T47D (cell line): ENCODE measurements at places on chromosomes 1 and 21.

DNA sequence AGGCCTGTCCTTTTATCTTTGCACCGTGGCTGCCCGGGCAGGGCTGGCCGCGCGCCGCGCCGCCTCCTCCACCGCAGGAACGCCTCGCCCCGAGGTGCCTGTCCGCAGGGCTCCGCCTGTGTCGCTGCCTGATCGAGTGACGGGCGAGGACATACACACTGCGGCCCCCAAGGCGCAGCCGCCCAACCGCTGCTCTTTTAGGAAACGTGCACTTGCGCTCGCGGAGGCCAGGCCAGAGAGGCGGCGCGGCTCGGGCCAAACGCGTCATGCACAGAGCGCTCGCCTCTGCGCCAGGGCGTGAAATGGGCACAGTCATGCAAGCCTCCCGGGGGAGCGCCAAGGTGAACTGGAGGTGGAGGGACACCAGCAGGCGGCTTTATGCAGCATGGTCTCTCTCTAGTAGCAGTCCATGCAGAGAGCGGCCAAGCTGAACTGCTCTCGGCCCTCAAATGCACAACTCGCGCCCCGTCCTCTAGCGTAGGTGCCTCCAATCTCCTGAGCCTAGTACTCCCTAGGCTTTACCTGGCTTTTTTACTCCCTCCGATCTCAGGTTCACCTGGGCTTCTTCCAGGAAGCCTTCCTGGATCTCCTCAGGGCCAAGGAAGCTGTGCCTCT is 12.9 kb downstream of the TRABD2B start:
- DNase-seq, result no peak

GRCh38 chr21:42426876-42427480 is 23.3 kb downstream of the UBASH3A start:
- DNase-seq, result no peak

GRCh38 chr1:178649582-178650350 is 75.3 kb upstream of the RALGPS2 start:
- no peak for DNase-seq

GRCh38 chr21:46058431-46059145 is 39.3 kb upstream of the COL6A2 start:
- DNase-seq, result no peak

DNA sequence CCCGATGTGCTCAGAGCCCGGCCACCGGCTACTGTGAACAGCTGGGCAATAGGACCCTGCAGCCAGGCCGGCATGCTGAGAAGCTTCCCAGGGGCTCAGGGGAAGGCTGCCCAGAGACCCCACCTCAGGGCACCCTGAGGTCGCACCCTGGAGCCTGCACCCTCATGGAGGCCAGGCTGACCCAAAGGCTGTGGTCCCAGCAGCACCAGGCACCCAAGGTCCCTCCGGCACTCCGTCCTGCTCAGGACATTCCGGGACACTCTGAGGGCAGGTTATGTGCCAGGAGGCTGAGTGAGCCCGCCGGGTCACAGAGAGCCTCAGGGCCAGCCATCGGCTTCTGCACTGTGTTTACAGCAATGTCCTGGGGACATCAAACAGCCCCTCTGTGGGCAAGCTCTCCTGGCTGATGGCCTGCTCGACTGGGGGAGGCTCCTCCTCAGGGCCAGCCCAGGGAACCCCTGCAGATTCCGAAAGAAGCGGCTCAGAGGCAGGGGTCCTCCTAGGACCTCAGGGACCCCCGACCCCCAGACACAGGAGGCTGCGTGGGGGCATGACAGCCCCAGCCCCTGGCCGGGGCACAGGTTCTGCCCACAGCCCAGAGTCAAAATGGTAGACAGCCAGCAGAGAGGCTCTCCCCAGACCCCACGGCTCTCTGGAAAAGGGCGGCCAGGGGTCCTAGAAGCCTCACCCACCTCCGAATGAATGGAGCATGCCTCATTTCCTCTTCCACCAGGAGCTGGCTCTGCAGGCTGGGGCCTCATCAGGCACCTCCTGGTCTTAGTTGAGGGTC is 8.2 kb downstream of the SLC19A1 start:
- DNase-seq, result no peak

DNA sequence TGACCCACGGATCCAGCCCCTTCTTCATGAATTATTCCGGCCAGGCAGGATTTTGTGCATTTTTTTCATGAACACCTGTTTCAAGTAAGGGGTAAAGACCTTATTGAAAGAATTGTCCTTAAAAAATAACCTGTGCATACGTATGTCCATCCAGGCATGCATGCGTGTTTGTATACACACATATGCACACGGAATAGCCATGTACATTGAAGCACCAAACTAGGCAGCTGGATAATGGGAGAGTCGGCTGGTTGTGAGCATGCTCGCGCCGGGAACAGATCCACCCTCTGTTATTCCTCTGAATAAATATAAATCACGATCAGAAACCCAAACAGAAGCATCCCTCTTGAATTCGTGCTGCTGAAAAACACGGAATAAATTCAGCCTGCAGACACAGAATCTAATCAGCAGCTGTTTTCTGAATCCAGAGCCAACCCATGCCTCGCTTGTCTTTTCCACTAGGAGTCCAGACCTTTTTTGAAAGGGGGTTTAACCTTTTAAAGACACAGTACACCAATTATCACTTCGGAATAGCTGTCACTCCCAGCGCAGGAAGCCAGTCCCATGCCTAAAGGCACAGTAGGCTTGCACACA is at the start of gene HIVEP3:
Gene HIVEP3 (minus strand): TSS at position 473 of the 594 bp plus-strand sequence.
- peak; percentile 23 for DNase-seq

- DNase-seq, result no peak
Observed at GRCh38 chr1:231985296-231986023, 358.9 kb downstream of the DISC1 start.

DNA sequence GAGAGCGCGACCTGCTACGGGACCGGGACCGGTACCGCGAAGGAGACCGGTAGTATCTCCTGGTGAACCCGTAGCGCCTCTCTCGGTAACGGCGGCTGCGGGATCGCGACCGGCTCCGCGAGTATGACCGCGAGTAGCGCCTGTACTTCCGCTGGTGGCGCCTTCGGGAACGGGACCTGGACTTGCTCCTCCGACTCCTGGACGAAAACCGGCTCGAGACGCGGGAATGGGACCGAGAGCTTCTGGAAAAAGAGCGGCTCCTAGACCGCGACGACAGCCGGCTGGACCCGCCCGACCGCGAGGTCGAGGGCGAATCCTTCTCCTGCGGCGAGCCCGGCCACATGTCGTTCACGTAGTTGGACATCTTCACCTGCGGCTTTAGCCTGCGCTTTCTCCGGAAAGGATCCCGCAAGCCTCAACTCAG is 642 bp downstream of the RSRP1 start:
- no peak for DNase-seq

DNA sequence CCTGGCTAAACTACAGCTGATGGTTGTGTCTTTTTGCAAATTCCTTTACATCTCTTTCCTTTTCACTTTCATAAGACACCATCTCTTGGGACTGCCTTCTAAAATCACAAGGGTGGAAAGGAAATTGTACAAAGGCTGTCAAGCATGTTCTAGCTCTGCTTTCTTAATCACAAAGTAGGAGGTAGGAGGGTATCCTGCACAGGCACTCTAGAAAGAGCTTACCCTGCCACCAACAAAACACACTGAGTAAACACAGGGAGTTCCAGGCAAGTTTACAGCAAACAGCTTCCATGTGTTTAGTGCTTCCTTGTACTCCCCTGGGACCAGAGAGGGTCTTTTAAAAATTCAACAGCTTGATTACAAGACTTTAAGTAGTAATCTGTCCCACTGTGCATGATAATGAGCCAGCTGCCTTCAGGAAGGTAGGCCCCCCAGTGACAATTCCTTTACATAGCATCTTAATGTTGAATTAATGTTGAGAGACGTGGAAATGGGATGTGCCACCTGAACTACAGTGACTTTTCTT is 2.4 kb downstream of the PLPP3 start:
- DNase-seq, result peak; percentile 50

- no peak for DNase-seq
Observed at GRCh38 chr1:27397110-27397509, 4.7 kb downstream of the GPR3 start.
